ENCODE measurements at places on chromosomes 16 and 17.

GRCh38 chr17:38339891-38340290, 3.9 kb downstream of the GPR179 start:
- no peak for DNase-seq

GRCh38 chr17:10105513-10106001, 92.8 kb downstream of the GAS7 start:
- DNase-seq, result no peak

DNA sequence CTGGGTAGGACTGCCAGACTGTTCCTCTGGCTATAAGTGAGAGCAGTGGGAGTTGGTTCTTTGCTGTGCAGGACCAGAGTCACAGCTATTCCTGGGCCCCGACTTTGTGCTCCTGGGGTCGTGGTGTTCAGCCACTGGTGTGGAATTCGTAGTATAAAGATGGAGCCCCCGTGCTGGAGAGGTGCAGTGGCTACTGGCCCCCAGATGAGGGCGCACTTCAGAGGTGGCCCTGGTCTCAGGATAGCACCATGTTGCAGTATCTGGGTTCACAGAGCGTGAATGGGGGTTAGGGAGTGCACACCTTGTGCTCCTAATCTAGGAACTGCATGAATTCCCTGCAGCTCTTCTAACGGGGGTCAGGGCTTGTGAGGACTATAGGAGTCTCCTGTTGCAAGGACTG, 21.1 kb downstream of the TANC2 start:
- DNase-seq, result no peak

DNA sequence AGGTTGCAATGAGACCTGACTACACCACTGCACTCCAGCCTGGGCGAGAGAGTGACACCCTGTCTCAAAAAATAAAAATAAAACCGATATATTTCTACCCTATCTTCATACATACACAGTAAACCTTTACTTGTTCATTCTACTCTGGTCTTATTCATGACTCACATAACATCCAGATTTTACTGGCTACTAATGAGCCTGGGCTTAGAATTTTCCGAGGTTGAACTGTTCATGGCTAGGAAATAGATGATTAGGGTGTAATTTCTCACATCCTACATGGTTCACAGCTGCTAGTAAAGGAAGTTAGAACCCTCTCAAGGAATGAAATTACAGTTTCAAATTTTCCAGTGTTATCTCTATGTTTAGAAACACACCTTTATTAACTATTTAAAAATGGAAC, 14.7 kb downstream of the GSPT1 start:
- DNase-seq, result no peak

DNA sequence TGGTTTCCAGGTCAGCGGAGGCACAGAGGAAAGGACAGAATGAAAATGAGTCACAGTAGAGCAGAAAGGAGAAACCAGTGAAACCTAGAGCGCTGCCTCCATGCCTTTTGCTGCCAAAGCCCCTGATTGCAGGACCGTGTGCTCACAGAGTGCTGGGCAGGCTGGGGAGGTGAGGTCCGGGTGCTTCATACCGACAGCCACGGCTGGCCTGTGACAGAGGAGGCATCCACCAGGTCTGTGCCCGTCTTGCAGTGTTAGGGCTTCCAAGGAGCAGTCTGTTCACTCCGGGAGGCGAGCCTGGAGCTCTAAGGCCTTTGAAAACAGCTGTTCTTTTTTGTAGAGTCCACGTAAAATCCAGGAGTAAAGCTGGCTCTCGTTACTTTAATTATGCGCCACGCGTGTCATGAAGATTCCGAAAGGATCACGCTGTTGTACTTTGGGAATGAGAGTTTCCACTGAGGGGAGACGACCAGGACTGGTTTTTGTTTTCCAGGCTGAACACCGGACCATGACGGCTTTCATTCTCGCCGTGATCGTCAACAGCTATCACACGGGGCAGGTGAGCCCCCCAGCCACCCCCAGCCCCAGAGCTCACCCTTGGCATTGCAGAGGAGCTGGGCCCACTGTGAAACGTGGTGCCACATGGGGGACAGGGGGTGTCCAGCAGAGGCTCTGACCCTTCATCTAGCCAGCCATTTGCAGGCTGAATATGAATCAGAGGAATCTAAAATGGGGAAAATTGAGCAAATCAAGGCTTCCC, 108.5 kb upstream of the CHMP6 start:
- no peak for DNase-seq

- no peak for DNase-seq
These were observed 42.6 kb upstream of the RHOT1 start for GRCh38 chr17:32099686-32100085.

DNA sequence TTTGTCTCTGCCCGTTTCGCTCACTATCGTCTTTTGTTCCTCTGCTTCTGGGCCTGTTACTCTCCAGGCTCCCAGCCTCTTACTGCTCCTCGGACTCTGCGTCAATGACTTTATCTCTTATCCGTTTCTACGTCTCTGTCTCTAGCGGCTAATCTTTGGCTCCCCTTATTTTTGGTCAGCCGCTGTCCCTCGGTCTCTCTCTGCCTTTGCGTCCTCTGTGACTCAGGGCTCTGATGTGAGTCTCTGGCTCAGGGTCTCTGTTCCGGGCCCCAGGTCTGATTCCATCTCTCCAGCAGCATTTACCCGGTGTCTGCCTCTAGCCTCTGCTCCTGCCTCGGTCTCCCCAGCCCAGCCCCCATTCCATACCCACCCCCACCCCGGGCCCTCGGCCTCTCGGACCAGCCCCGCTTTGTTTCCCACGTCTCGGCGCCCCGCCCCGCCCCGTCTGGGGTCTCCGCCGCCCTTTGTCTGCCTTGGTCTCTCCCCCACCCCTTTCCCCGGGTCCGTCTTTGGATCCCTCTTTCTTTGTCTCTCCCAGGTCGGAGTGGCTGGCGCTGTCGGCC, 547 bp upstream of the ZNF48 start:
- DNase-seq, result no peak

Measured in activated CD8-positive, alpha-beta memory T cell treated with anti-CD3 and anti-CD28 coated beads for 4 hours (primary cell).